Placental epithelial cell (primary cell): ENCODE measurements at places on chromosomes 1 and 21. TPM values are rescaled to one million over a fixed set of nuclear protein-coding genes. Genes with fewer than 3 reads are reported as not detected.

CD5L gene
- not detected in 2 replicates for total RNA-seq

CYYR1 gene
- 0.11 and 0.39 TPM in 2 replicates for total RNA-seq

NR5A2 gene
- 0.22 and 0.79 TPM in 2 replicates for total RNA-seq

KAZN gene
- 11.8 and 14.7 TPM in 2 replicates for total RNA-seq
